Calu3 (cell line): ENCODE measurements at places on chromosomes 5 and 9.
A peak's percentile ranks its signal among the peaks of the same experiment; 100 is the strongest.

- DNase-seq, result no peak
Measured at GRCh38 chr5:9405196-9405754, 140.6 kb downstream of the SEMA5A start.

DNA sequence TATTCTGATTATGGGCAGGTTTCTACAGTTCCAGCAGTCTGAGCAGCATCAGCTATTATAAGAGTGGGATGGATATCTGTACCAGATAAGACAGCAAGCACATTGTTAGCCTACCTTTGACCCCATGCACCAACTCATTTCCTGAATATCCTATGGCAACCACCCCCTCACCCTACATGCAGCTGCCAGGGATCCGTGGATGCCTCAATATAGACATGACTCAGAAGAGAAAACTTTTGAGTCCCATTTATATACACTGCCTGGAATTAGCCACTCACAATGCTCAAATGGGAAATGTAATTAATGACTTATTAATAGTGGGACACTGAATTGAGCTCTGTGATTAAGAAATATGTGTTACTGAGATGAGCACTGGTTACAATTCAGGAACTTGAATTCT, 124.4 kb downstream of the SSBP2 start:
- peak; percentile 74 for DNase-seq

- DNase-seq, result peak; percentile 60
Measured at GRCh38 chr5:173793648-173794548, 94.3 kb upstream of the CPEB4 start.

DNA sequence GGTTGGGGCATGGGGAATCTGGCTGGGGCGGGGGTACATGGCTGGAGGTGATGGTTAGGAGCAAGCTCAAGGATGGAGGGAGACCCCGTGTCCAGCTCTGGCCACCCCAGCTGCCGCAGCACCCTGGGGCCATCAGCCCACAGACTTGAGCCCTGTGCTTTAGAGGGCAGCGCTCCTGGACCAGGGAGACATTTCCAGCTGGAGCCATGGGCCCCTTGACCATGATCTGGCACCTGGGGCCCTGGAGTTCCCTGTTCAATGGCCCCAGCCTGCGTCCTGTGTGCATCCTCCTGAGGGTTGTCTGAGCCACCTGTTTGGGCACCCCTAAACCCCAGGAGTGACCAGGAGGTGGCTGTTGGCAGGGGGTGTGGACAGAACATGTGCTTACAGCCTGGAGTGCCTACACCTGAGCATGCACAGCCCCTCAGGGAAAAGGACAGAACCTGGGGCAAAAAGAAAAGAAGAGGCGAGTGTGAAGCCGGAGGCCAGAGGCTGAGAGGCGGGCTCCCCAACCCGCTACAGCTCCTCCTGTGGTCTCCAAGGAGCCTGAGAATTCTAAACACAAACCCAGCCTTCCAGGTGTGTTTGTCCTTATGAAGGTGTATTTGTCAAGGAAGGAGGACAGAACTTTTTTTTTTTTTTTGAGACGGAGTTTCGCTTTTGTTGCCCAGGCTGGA, 126.7 kb downstream of the C9orf50 start:
- no peak for DNase-seq
